ENCODE measurements at places on chromosomes 5 and 9.

DNA sequence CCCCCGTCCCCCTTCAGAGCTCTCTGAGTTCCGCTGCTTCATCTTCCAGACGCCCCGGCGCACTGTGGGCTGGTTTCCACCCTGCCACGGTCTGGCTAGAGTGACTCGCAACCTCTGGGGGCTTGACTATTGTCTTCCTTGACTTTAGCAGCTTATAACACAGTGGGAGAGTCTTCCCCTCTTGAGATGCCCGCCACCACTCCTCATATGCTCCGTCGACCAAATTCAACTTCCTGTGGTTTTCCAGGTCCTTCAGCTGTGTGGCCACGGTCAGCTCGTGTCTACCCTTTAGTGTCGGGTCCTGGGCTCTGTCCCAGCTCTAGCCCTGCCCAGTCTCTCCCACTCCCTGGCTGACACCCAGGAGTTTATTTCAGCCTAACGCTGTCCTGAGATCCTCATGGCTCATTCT, 28.2 kb upstream of the NCS1 start:
- no peak for DNase-seq

DNA sequence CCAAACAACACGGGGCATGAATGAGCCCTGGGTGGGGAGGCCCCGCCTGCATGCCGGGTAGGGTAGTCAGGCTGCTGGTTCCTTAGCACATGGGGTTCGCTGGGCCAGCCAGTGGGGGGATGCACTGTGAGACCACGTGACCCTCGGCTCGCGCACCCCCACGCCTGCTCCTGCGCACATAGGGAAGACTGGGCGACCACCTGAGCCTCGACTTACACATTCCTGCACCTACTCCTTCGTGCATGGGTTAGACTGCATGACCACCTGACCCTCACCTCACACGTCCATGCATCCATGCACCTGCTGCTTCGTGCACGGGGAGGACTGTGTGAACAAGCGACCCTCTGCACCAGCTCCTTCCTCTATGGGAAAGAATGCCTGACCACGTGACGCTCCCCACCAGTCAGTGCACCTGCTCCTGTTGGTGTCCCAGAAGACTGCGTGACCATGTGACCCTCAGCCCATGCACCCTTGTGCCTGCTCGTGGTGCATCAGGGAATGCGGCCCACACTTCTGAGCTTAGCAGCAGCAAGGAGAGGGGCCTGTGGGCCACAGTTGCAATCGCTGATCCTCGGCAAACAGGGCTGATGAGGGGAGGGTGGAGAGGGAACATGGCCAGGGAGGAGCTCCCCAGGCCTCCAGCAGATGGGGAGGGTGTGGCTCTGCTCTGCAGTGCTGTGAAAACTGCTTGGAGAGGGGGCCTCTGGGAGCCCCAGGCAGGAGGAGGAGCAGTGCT, 18.1 kb downstream of the LPCAT1 start:
- no peak for DNase-seq

DNA sequence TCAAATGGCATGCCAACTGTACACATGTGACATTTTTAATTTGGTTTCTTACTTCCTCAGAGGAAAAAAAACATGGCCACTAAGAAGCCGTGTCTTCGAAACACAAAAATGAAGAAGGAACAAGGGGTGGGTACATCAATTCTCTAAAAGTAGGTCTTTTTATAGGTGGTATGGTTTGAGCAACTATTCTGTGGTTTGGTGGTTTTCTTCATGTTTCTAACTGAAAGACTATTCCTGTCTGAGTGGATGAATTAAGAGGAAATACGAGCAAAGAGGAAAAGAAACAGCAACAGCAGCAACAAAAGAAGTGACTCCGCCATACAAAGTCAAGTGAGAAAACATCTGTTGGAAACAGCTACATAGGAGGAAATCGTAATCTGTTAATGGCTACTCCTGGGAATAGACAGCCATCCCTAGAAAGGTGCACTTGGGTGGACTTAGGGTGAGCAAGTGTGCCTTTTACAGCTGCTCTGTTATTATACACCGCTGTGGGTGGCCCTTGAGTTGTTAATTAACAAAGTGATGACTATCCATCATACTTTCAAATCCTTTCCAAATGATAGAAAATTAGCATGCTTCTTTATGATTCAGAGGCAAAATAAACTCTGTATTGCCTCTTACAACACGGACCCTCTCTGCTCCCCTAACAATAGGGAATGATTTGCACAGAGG, 575.8 kb downstream of the TLE1 start:
- DNase-seq = no peak

DNA sequence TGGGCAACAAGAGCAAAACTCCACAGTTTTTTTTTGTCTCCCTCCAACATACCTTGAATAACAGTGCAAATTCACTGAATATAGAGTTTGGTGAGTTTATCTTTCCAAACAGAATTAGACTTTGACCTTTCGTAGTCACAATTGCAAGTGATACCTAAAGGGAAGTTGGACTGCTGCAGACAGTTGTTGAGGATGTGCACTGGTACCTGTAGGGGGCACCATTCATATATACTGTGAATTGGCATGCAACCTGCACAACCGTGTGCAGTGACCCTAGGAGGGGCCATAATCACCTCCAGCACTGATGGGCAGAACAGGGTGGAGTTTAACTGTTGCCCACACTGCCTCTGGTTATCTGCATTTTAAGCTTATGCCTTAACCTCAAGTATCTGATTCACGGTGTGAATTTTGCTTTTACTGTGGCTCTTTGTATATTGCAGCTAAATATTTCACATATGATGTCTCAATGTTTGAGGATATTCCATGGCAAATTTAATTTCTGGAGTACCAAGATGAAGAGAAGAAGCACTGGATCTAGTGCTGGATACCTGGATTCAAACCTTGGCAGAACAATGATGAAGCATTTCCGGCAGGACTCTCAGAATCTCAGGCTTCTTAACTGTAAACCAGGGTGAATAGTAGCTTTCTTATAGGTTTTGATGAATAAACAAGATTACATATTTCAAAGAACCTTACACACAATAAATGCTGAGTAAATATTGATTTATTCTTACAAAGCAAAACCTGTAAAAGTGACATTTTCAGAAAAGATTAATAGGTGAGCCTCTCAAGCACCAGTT, 144.3 kb downstream of the ACTBL2 start:
- DNase-seq = no peak

DNA sequence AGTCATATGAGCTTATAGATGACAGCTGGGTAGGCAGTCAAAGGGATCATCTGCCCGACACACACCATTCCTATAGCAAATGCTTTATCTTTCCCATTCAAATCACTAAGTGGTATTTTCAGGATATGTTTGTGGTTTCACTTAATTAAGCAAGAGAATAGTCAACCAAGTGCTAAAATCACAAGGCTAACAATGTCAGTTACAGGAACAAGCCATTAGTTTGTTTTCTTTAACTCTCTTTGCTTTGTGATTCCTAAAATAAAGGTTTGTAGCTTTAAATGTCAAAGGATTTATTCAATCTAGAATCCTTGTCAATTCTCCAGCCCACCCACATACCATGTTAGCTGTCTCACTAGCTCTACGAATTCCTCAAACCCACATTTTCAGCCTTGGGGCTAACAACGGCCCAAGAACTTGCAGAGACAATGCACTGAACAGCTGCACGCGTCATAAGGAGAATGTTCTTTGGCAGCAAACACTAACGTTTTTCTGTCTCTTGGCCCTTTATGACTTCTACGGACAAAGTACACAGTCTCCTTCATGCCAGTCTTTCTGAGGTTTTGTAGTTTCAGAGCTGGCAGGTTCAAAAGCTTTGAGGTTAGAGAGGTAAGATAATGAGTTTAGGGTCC, 56.6 kb downstream of the ELAVL2 start:
- DNase-seq = no peak

- no peak for DNase-seq
These were observed 7.3 kb upstream of the FCN1 start for GRCh38 chr9:134925011-134925511.

- peak; percentile 11 for DNase-seq
These were observed 13.0 kb downstream of the TTC1 start for GRCh38 chr5:160021831-160022446.

GRCh38 chr5:91486638-91487037, 103.5 kb upstream of the ARRDC3 start:
- DNase-seq = no peak

GRCh38 chr9:2198956-2199635, 183.9 kb downstream of the SMARCA2 start:
- DNase-seq = no peak

DNA sequence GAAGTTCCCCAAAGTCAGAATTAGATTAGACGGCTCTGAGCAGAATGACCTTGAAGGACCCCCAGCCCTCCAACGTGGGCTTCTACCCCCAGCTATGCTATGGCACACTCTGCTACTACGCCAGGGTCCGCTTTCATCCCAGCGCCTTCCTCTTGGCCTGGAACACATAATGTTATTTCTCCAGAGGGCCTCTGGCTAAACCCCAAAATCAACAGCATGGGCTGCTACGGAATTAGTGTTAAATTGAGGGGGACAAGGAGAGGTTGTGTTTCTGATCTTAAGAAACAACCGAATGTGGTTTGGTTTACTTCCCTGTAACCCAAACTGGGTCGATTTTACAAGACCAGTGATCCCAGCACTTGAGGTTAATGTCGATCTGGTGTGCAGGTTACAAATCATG, 97.1 kb downstream of the ZNF618 start:
- no peak for DNase-seq

DNA sequence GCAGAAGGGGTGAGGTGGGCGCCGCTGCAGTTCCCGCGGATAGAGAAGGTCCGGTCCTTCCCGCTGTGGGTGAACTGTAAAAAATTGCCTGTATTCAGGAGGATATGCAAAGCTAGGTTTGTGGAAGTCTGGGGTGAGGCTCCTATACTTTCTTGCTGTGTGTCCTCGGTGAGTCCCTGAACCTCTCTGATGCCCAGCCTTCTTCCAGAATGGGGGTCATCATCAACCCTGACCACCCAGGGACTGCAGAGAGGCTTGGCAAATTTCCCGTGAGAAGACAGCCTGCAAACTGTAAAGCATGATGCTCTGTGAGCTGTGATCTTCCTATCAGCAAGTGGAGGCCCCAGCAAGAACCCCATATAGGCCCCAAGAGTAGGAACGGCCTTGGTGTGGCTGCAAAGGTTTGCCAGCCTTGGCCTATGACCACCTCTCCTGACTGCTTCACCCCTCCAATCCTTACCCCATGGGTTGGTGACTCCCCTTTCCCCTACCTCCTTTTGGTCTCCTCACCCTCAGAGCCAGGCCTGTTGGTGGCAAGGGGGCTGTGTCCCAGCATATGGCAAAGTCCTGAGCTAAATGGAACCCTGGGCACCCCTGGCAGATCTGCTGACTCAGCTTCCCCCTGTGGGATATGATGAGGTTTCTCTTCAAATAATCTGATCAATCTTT, 760 bp downstream of the ALDH1B1 start:
- DNase-seq = no peak
